ENCODE measurements at places on chromosomes 2 and 18. TPM values are rescaled to one million over a fixed set of nuclear protein-coding genes. Genes with fewer than 3 reads are reported as not detected.

Gene PARD3B
- 1.6 TPM for total RNA-seq

Gene AMER3
- total RNA-seq, result under 0.01 TPM

Gene SLC14A1
- total RNA-seq, result not detected

Gene GULP1
- total RNA-seq, result 39.2 TPM

Gene IKZF2
- total RNA-seq, result 27.4 TPM

Gene CAPN13
- total RNA-seq, result not detected

Gene UCN
- 0.51 TPM for total RNA-seq

Gene MEP1B
- total RNA-seq, result not detected

Gene EN1
- not detected for total RNA-seq

Gene C1GALT1C1L
- total RNA-seq, result not detected

Gene ACKR3
- 22.0 TPM for total RNA-seq

Gene FOXI3
- total RNA-seq, result not detected

Gene MBD2
- 58.4 TPM for total RNA-seq

Gene CNGA3
- total RNA-seq, result under 0.01 TPM
